ENCODE measurements at places on chromosomes 7 and 10.
A peak's percentile ranks its signal among the peaks of the same experiment; 100 is the strongest.

GRCh38 chr10:108849688-108850087, 1073.6 kb downstream of the XPNPEP1 start:
- no peak for DNase-seq

DNA sequence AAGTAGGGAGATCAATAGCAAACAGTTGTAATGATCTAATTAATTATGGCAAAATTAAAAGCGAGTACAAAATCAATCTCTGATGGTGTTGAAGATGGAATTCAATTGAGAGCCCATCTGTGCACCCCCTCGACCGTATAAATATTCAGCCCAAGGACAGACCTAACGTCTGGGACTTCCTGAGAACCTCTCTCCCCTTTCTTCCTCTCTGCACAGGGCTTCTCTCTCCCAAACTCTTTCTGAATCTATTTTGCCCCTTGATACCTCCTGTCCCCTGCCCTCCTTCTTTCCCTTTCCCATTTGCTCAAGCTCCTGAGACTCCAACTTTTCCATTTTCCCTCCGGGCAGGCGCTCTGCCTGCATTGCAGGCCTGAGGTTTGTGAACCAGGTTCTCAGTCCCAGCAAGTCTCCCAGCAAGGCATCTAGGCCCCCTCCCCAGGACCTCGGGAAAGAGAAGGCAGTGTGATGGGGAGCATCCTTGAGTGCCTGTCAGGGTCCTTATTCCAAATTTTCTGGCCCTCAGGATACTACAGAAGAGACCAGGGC, 8.5 kb upstream of the PAX2 start:
- no peak for DNase-seq

DNA sequence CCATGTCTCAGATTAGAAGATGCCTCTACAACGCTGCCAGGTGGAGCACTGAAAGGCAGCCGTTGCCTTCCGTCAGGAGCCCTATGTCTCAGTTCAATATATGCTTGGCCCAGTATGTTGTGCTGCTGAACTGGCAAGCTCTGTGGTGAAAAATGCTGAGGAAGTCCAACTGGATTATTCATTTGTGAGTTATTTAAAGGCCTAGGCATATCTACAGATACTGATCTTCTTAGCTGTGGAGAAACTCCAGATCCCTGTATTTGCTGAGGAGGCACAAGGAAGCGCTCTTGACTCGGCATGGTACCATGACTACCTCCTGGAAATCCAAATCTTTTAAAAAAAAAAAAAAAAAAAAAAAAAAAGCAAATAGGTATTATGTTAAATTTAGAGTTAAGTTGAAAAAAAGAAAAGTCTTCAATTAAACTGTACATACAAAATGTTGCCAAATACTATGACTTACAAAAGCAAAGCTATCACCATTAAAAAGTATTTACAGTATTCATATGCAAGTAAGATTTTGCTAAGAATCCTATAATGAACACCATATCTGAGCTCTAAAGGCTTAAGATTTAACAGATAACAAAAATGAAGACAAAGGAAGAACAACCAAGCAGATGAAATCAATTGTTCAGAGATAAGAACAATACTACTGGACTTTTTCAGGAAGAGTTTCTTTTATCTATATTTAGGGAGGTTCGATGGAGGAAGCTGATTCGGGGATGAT, 152.4 kb downstream of the GALNT11 start:
- no peak for DNase-seq

DNA sequence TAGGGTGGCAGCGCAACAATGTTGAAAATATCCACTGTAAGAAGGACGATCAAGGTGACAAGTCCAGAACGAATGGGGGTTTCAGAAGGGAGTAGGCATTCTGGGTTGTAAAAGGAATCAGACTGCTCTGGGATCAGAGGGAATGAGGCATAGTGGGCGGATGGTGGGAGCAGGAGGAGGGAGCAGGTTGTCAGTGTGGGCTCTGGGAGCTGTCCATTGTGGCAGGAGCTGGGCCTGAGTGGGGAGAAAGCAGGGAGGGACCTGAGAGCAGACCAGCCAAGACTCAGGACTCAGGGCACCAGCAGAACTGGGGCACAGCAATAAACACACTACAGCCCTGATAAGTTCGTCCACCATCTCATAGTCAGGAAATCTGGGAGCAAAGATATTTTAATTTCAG, 292.6 kb upstream of the MKI67 start:
- no peak for DNase-seq

DNA sequence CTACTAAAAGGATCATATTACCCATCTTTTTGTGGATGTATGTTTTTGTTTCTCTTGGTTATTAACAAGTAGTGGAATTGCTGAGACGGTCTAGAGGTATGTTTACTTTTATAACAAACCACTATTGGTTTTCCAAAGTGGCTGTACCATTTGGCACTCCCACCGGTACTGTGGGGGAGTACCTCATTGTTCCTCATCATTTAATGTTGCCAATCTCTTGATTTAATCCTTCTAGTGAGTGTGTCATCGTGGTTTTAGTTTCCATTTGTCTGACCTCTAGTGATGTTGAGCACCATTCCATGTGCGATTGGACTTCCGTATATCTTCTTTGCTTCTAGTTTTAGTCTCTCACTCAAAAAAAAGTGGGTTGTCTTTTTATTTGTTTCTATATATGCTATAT, 50.4 kb downstream of the RBM33 start:
- no peak for DNase-seq

- peak; percentile 77 for DNase-seq
Measured at GRCh38 chr7:110762546-110763225, 328.2 kb upstream of the LRRN3 start.

DNA sequence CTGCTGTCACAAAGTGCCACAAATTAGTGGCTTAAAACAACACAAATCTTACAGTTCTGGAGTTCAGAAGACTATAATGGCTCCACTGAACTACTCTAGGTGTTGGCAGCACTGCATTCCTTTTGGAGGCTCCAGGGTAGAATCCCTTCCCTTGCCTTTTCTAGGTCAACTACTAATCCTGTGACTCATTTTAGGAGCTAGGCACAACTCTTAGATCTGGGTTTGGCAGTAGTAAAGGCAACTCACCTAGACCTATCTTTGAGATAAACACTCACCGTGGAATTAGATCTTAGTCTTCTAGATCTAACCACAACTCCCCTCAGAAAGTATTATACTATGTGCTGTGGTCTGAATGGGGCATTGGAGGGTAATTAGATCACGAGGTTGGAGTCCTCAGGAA, 60.4 kb downstream of the ANKIB1 start:
- DNase-seq, result no peak

All from stomach (tissue), 19 donors.